ENCODE measurements at places on chromosomes 12 and 14. TPM values are rescaled to one million over a fixed set of nuclear protein-coding genes. Genes with fewer than 3 reads are reported as not detected.

- no peak for DNase-seq
Observed at GRCh38 chr12:56084958-56085543, 5.1 kb downstream of the ERBB3 start.

- DNase-seq, result no peak
Observed at GRCh38 chr12:72828662-72829324, 556.6 kb downstream of the TRHDE start.

DNA sequence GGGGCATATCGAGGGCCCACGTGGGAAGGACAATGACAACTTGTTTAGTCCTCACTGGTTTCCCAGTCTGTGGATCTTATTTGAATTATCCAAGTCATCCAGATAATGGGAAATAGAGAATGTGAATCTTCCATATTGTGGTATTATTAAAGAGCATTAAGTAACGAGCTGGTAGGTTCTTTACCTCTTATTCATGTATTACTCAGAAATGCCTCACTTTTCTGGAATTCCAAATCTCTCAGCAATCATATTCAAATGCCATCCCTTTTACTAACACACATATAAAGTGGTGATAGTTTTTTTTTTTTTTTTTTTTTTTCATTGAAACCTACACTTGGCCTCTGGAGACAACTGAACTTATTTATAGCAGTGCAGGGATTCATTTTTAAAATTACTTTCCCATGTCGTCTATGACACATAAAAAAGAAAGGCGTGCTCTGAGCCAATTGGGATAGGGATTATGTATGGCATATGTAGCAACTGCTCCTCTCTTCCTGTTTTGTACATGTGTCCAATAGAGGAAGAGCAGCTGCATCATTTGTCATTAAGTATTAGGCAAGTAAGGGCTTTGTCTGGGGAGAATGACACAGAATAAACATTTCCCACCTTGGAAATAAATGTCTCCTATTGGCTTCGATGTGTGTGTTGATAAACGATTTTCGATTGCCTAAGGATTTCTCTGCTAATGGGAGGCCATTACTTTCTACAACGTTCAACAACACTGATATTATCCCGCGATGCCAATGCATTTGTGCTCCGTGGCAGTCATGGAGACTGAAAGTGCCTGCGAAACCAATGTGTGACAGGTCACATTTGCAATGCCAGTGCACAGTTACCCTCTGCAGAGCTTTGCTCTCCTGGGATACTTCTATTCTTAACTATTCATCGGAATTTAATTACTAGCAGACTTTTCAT lies 78.6 kb upstream of the IFNG-AS1 start:
- no peak for DNase-seq

- no peak for DNase-seq
Observed at GRCh38 chr14:82785756-82786482, 1252.3 kb upstream of the SEL1L start.

DNA sequence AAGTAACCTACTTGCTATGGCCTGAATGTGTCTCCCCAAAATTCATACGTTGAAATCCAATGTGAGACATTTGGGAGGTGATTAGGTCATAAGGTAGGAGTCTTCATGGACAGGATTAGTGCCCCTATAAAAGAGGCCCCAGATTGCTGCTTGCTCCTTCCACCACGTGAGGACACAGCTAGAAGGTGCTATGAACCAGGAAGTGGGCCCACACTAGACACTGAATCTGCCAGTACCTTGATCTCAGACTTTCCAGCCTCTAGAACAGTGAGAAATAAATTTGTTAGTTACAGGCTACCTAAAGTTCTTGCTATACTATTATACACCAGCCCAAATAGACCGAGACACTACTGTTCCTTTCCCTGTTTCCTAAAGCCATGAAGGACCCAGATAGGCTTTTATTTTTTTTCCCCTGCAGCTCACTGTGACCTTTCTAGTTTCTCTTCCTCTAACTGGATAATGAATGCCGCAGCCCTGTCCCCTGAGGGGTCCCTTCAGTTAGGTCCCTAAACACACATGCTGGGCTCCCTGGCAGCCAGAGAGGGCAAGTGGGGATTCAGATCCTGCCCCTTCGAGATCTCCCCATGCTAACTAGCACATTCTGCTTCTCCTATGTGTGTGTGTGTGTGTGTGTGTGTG lies 19.3 kb downstream of the SLC25A3 start:
- DNase-seq, result no peak

GRCh38 chr12:76890151-76891143 lies 11.6 kb upstream of the CSRP2 start:
- no peak for DNase-seq

GRCh38 chr12:30519535-30519934 lies 176.1 kb downstream of the IPO8 start:
- DNase-seq, result no peak

GRCh38 chr14:100773331-100774163 lies 46.9 kb downstream of the DLK1 start:
- peak; percentile 15 for DNase-seq

GRCh38 chr14:59591641-59592370 lies 15.2 kb upstream of the CCDC175 start:
- DNase-seq, result no peak

DNA sequence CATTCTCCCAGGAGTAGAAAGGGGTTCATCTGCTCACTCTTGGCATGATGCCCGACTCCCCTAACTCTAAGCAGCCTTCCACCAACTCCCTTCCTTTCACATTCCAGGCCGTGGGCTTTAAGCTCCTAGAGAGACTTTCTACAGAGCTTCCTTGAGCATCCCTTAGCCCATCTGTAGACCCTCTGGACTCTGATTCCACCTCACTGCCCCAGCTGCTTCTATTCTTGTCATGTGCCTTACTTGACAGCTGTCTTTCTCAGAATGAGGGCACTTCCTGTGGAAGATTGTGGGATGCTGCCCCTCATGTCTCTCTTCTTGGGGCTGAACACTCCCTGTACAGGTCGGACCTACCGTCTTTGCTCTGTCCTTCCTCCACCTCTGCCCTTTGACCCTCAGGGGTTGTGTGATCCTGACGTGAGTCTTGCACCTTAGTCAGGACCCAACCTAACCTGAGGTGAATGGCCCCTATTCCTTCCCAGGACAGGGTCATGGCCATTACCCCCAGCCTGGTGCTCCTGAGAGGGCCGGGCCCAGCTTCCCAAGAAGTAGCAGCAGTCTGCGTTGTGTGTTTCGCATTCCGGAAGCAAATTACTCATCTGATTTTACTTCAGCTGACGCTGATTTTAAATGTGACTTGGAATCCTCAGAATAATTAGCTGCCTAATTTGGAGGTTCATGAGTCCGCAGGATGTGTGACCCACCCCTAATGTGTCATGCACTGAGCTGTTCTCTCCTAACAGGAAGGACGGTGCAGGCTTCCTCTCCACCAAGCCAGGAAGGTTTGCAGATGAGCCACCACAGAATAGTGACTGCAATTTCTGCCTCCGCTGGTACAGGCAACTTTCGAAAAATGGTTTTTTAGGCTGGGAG lies 2.7 kb upstream of the GALNT6 start:
- DNase-seq, result no peak

DNA sequence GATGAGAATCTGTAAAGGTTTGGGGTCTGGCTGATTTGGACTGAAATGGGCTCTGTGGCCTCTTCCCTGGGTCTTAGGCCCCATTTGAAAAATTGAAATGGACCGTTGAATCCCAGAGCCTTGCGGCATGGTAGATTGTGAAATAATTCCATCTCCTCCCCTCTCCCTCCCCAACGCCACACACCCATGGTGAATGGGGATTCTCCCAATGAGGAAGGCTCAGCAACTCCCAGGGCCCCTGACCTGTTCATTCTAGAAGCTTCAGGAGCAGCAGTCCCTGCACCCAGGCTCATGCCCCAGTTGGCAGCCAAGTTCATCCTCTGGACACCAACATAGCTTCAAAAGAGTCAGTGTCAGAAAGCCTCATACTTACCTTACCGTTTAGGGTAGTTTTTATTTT lies 217.4 kb downstream of the ZFP36L1 start:
- no peak for DNase-seq

Gene SPRING1
- 8.0 TPM for total RNA-seq

Gene ETFBKMT
- 7.0 TPM for total RNA-seq

Gene GUCY2C
- total RNA-seq, result not detected

Gene MLF2
- total RNA-seq, result 153 TPM

Gene TAS2R7
- not detected for total RNA-seq

Gene NKX2-1
- not detected for total RNA-seq

Gene RFLNA
- 0.16 TPM for total RNA-seq

Gene C1QL4
- total RNA-seq, result not detected
